C1 segment of cervical spinal cord (tissue), 14 donors: ENCODE measurements at places on chromosomes 13 and 19.

DNA sequence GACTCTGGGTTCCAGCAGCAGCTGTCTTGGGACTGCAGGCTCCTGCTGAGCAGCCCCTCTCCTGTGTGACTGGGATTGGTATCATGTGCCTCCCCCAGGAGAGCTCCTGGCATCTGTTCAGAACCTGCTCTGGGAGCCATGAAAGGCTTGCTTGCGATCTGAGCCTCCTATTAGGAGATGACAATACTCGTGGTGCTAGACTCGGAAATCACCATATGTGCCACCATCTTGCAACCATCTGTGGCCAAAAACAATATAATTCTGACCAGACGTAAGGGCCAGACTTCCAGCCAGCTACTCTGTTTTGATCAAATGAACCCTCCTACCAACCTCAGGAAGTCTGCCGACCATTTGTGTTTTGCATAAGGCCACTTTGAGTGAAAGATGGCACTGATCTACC is 484.7 kb downstream of the IRS2 start:
- no peak for DNase-seq

- DNase-seq: no peak
These were observed 435.6 kb downstream of the FOXO1 start for GRCh38 chr13:40230833-40231266.

GRCh38 chr13:29541400-29541799 is 54.1 kb downstream of the SLC7A1 start:
- no peak for DNase-seq

DNA sequence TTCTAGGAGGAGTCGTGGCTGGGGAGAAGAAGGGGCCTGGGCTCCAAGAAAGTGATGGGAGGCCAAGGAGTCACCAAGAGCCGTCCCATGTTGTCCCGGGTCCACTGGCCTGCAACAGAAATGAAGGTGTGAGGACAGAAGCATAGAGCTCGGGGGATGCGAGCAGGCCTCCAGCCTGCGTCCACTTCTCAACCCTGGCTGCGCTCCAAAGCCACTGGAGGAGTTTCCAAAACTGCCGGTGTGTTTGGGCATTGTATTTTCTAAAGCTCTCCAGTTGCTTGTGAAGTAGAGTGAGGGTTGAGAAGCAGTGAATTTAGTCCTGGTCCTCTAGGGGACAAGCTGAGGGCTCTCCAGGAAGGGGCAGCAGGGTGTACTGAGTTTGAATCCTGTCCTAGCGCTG is 13.0 kb downstream of the FFAR2 start:
- no peak for DNase-seq

DNA sequence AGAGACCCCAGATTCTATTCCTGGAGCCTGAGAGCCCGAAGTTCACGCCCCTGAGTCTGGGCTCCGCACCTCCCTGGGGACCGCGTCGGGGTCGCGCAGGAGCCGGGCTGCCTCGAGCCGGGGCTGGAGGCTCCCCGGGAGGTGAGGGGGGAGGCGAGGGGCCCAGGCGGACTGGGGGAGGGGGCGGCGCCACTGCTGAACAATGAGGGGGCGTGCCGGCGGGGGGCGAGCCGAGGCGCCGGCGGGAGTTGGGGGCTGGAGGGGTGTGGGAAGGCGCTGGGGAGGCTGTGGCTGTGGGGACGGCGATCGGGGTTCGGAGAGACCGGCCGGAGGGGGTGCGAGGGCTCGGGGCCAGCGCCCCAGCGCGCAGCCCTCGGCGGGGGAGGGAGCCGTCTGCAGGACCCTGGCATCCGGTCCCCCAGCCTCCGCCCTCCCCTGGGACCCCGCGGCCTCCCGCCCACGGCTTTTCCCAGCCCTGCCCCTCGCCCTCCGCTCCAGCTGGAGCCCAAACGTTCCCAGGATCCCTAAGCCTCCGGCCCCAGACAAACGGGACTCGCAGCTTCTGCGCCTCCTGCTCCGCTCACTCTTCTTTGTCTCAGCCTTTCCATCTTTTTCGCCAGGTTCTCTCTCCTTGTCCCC is 922 bp downstream of the PLEKHG2 start:
- peak; percentile 48 for DNase-seq

DNA sequence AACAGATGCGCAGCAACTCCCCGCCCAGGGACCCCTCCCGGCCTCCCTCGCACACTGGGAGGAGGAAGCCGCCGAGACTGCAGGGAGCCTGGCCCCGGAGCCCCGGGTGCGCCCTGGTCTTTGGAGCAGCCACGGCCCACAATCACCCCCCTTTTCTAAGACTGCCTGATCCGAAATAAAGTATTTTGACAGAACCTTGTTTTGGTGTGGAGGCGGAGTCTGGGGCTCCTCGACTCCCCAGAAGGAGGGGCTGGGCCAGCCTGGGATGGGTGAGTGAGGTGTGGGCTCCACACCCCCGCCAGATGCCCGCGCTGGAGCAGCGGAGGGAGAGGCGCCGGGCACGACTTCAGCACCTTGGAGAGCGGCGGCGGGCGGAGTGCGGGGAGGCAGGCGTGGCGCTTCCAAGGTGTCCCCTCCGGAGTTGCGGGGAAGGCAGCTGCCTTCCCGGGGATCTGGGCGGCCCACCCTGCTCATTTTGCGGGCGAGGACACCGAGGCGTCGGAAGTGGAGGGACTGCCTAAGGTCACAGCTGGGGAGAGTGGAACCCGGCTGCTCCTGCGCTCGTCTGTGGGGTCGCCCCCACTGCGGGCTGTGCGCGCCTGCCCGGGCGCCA is 9.4 kb downstream of the SIRT6 start:
- DNase-seq: no peak

DNA sequence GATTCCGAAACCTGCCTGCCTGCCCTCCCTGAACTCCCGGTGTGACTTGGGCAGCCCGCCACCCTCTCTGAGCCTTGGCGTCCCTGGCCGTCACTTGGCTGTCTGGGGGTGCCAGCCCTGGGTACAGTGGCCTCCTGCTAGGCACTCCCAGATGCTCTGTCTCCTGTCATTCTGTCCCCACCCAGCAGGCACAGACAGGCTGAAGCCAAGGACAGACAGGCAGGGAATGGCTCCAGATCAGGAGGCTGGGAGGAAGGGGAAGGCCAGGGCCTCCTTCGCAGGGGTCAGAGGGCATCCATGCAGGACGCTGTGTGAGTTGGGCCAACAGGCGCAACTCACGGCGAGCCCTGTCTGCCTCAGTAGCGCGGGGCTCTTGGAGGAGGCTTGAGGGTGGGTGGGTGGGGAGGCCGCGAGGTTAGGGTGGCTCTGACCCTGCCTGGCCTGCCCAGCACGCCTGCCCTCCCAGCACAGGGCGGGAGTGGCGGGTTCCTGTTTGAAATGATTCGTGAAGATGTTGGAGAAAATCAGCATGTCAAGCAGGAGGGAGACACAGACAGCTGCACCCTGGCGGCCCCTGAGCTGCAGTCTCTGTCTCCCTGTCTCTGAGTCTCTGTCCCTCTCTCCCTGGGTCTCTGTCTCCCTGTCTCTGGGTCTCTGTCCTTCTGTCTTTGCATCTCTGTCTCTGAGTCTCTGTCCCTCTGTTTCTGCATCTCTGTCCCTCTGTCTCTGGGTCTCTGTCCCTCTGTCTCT is 19.7 kb downstream of the KLHL26 start:
- DNase-seq: no peak

- DNase-seq: no peak
These were observed 137.3 kb upstream of the TMTC4 start for GRCh38 chr13:100811928-100812327.

DNA sequence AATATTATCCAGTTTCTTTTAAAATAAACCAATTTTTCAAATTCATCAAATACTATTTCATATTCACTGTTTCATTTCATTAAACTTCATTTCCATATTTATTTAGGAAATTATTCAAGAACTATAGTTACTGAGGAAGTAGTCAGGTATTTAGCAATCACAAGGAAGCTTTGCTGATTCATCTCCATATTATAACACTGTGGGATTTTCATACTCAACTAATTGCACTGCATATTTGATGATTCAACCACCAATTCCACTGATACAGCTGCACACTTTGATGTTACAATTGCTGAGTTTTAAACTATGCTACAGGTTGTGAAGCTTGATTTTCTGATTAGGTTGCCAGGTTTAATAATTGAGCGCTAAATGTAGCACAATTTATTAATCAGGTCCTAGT is 556.8 kb upstream of the SLITRK1 start:
- no peak for DNase-seq

GRCh38 chr13:105740739-105741138 is 794.7 kb downstream of the EFNB2 start:
- DNase-seq: no peak

- DNase-seq: no peak
These were observed 36.7 kb upstream of the C13orf42 start for GRCh38 chr13:51147732-51148131.
